ENCODE measurements at places on chromosomes 7 and 10.
A peak's percentile ranks its signal among the peaks of the same experiment; 100 is the strongest.

DNA sequence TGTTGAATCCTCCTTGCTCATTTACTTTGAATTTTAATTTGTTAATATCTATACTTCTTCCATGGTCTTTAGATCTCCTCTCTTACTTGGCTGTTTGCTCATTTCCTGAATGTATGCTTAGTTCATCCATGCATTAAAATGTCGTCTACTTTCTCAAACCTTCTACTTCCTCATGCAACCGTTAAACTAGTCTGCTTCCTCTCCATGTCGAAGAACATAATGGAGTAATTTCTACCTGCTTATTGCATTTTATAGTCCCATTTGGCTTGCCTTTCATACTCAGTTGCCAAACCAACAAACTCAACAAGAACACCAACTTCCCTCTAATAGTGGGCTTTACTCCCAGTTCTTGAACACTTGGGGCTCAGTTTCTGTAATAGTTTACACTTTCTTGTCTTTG, 43.8 kb upstream of the SEMA3D start:
- DNase-seq, result no peak

DNA sequence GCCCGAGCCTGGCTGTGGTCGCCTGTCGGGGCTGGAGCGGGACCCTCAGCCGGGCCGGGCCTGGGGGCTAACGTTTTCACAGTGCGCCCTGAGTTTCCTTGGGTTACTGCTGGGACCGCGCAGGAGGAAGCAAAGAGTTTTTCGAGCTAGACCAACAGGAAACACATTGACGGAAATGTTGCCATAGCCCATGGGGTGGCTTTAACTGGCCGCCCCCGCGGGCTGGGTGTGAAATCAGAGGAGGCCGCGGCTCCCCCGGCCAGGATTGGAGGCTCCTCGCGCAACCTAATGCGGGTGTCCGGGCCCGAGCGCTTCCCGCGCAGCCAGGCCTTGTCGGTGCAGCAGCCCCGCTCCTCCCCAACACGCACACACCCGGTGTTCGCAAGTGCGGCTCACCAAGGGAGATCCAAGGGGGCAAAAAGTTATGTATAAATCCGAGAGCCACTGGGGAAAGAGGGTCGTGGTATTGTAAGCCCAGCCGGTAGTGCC, 1.9 kb downstream of the HHEX start:
- DNase-seq, result peak; percentile 69

- peak; percentile 60 for DNase-seq
Observed at GRCh38 chr10:69730251-69731156, 71.2 kb upstream of the COL13A1 start.

DNA sequence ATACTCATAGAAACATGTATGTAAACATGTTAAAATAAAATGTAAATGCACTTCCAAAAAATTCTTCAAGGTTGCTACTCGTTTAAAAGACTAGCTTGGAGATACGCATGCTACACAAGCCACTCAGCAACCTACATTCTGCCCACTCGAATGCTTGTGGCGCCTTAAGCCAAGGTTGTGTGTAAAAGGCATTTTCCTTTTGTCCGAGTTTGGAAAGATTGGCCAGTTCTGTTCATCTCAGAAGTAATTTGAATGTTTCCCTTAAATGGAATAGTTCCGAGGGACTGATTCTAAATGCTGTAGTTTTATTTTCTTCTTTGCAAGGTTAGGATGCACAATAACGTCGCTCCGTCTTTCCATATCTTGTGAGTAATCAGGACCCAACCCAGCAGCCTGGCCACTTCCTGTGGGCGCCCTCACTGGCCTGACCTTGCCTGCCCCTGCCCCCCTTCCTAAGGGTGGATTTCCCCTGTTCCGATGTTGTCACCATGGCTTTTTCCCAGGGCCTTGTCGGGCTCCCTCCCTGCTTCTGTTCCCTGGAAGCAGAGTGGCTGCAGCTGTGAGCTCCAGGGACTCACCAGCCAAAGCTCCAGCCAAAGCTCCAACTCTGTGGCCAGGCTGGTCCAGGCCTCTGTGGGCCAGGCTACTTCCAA, 70.6 kb downstream of the PTPRE start:
- peak; percentile 80 for DNase-seq

- DNase-seq, result no peak
Observed at GRCh38 chr10:7189909-7190308, 220.9 kb downstream of the SFMBT2 start.

DNA sequence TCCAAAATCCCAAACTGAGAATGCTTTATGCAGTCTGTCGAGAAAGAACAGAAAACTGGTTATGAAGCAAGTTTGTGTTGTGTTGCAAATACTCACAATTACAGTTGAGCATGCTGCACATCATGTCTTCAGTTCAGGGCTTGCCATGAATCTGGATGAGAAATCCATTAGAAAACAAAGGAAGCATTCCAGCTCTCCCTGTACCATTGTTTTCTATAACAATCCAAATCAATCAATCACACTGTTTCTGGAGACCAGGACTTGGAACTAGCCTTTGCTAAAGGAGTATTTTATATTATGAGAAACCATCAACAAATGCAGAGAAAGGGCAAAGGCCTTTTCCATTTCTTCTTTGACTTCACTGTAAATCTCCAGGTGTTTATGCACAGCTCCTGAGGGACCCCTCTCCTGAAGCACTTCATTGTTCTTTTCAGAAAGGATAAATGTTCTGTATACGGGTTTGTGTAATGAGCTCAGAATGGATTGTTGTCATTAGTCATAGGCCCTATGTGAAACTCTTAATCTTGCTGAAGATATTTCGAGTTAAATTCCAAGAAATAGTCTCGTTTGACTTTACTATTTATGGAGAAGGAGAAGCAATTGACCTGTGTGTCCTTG, 364.7 kb upstream of the POM121L12 start:
- no peak for DNase-seq

GRCh38 chr10:94310369-94310768, 52.4 kb downstream of the NOC3L start:
- no peak for DNase-seq

GRCh38 chr7:70589590-70589989, 542.4 kb upstream of the GALNT17 start:
- no peak for DNase-seq

- DNase-seq, result no peak
Observed at GRCh38 chr10:103463499-103463898, 4.8 kb upstream of the CALHM1 start.

DNA sequence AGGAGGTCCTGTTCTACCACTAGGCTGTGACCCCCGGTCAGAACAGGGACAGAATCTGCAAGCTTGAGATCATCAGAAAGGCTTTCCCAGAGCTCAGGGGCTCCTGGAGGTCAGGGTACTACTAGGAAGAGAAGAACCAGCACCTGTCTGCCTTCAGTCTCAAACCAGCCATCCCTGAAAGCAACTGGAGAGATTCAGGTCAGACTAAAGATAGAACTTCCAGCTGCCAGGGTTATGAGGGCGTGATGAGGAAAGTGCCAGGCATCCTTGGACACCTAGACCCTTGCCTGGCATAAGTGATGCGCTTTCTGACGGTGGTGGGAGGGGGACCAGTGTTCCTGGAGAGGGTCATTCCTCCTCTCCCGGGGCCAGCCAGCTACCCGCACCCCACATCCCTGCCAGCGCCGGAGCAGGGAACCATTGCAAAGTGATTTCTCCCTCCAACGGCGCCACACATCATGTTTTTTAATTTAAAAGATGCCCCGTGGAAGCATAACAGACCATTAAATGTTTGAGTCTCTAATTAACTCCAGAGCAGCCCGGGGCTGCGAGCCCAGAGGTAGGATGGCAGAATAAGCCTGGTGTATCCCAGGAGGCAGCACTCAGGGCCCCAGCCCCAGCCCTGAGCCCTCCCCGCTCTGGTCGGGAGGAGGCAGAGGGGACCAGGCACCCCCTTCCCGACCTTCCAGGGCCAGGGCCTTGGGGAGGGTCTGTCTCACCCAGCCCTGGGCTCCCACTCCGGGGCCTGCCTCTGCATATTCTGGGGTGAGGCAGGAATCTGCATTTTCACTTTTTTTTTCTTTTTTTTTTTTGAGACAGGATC, 64.0 kb downstream of the ELFN1 start:
- no peak for DNase-seq

DNA sequence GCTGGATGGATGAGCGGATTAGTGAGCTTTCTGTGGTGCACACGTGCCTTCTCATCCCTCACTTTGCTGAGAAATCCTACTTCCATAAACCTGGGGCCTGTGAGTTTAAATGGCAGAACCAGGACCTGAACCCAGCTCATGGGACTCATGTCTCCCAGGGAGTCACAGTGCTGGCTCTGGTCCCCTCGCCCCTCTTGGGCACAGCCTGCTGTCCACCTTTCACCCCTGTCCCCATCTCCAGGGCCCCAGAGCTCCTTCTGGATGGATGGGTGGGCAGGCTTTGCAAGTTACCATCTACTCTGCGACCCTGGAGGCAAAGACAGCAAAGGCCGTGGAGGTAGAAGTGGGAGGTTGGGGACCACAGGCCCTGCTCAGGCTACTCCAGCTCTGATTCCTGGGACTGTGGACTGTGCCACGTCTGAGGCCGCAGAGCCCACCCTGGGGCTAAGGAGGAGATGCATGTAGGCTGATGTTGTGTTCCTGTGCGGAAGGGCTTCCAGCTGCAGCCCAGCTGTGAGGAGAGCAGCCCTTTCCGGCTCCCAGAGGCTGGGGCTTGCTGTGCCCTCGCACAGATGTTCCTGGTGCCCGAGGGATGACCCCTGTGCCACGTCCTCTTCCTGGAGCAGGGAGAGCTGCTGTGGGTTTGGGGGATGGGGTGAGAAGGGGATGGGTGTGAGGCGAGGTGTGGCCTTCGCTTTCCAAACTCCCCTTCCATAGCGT, 40.3 kb downstream of the PRF1 start:
- peak; percentile 77 for DNase-seq

DNA sequence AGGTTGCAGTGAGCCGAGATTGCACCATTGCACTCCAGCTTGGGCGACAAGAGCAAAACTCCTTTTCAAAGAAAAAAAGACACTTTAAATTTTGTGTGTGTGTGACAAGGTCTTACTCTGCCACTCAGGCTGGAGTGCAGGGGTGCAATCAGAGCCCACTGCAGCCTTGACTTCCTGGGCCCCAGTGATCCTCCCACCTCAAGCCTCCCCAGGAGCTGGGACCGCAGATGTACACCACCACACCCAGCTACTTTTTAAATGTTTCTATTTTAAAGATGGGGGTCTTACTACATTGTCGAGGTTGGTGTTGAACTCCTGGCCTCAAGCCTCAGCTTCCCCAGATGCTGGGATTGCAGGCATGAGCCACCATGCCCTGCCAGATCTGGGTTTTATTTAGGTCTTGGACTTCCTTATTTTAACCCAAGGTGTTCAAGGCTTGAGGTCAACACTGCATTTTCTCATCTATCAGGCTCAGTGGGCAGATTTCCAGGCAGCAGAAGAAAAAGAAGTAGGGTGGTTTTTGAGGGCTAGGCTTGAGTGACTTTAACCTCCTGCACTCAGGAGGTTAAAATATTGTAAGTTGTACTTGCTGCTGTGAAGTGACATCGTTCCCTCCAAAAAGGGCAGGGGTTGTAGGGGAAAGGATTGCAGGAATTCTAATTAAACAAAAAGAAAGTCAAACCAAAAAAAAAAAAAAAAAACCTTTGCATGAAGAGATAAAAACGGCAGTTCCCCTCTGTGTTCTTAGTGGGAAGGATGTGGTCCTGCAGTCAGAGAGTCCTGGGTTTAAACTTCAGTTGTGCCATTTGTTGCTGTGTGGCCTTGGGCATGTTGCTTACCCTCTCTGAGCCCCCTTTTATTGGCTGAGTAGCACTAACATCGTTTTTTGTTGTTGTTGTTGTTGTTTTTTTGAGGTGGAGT, 71.5 kb downstream of the CARD11 start:
- no peak for DNase-seq

- DNase-seq, result peak; percentile 70
Observed at GRCh38 chr7:44073664-44074348, 8.4 kb upstream of the PGAM2 start.

GRCh38 chr7:46934198-46934825, 647.6 kb downstream of the TNS3 start:
- no peak for DNase-seq

DNA sequence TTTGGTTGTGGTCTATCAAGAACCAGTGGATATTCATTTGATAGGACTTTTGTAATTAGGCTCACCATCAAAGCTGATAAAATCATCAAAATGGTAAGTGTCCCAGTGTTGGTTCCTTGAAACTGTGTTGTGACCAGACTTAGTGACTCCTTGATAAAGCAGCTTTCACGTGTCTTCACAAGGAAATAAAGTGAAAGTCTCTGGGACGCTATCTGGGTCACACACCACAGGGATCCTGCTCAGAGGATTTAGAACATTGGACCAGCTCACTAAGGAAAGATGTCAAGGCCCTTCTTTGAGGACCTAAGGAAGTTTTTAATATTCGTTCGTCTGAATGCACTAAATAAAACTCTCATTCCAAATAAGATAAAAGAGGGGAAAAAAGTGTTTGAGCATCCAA, 193.1 kb downstream of the RNLS start:
- no peak for DNase-seq

GRCh38 chr7:106001886-106002285, 38.8 kb downstream of the CDHR3 start:
- DNase-seq, result no peak

DNA sequence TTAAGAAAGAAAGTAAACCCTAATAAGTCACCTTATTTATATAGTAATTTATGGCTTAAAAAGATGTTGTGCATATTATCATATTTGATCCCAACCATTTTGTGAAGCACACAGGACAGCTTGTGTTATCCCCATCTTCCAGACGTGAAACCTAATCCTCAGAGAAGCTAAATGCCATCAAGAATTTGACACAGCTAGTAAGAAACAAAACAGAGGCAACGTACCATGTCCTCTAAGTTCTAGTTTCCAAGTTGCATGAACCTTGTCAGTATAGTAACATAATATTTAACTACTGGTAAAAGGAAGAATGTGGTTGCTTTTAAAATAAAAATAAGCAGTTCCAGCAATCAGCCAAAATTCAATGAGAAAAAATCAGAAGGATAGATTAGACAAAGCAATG, 41.5 kb downstream of the PTN start:
- no peak for DNase-seq

GRCh38 chr10:3822541-3823330, 37.7 kb upstream of the KLF6 start:
- no peak for DNase-seq

DNA sequence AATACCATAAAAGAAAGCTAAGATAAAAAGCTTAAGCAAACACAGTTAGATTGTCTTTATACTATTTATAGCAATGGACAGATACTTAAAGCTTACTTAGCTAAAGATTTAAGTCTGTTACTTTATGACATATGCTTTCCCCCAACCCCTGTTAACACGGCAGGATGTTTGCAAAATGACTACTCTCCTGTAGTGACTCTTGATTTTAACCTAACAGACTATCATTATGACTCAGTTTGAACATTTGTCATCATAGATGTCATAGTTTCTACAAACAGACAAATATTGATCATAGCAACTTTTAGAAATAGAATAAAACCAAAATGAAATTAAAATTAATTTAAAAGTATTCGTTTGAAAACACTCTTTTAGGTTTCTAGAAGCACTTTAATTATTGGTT, 7.8 kb upstream of the COMMD3 start:
- no peak for DNase-seq

Measured in femur (tissue), 1 donor.